Breast epithelium (tissue), 4 donors: ENCODE measurements at places on chromosomes 2 and 18. TPM values are rescaled to one million over a fixed set of nuclear protein-coding genes. Genes with fewer than 3 reads are reported as not detected.

The SLC11A1 gene
- total RNA-seq: 53.4 TPM

The RAMP1 gene
- 25.9 TPM for total RNA-seq

The CAPN14 gene
- 0.16 TPM for total RNA-seq

The NT5DC4 gene
- total RNA-seq: not detected

The STPG4 gene
- total RNA-seq: 0.32 TPM

The RRM2 gene
- total RNA-seq: 1.6 TPM

The CD8B2 gene
- total RNA-seq: not detected

The NIF3L1 gene
- 34.0 TPM for total RNA-seq

The CYP1B1 gene
- total RNA-seq: 39.0 TPM
